ENCODE measurements at places on chromosomes 11 and 22. TPM values are rescaled to one million over a fixed set of nuclear protein-coding genes. Genes with fewer than 3 reads are reported as not detected.
A peak's percentile ranks its signal among the peaks of the same experiment; 100 is the strongest.

Gene KIAA0930
- polyA plus RNA-seq, result 1.2 TPM

Gene OR8B3
- not detected for polyA plus RNA-seq

Gene MS4A3
- polyA plus RNA-seq, result not detected

Gene GP1BB
- polyA plus RNA-seq, result not detected

Gene KCNJ1
- not detected for polyA plus RNA-seq

Gene HMBS
- 17.7 TPM for polyA plus RNA-seq

Gene PAX6
- polyA plus RNA-seq, result not detected

Gene TPBGL
- 0.10 TPM for polyA plus RNA-seq

GRCh38 chr11:59773083-59773440 lies 17.9 kb downstream of the STX3 start:
- H3K36me3 ChIP-seq, result no peaks in the 10 kb centered on the region
- no peak overlapping the region for H3K27ac ChIP-seq
- H3K4me1 ChIP-seq, result peaks cover 37% of the 10 kb centered on the region
- no peak overlapping the region for H3K4me3 ChIP-seq

GRCh38 chr11:131561501-131561900 lies 191.1 kb downstream of the NTM start:
- H3K27ac ChIP-seq, result no peak overlapping the region
- DNase-seq, result no peak
- H3K4me1 ChIP-seq, result no peaks in the 10 kb centered on the region
- H3K27me3 ChIP-seq, result no peaks in the 10 kb centered on the region

DNA sequence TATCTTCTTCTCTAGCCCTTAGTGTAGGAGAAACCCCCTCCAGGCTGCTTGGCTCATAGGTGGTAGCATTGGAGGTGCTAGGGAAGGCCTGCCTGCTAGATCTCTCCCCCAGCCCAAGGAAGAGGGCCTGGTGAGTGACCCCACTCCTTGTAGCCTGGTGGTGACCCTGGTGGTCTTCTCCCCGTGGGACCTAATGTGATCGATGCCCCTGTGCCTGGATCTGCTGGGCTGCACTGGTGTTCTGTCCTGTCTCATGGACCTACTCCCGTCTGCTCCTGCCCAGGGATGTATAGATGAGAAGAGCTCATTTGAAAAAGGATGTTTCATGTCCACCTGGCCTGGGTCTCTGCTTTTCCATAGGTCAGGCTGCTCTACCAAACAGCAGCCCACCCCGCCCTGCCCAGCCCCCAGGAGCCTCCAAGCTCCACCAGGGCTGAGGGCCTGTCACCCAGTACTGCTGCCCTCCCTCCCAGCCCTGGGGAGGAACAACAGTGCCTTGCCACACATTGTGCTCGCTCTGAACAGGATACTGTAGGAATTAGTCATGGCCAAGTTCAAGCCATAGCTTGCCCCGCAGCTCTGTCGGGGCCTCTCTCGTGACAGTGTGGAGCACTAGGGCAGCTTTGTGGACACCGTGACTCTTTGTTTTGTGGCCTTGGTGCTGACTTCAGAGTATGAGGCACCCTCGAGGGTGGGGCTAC lies 19.7 kb downstream of the SLC37A2 start:
- H3K4me1 ChIP-seq, result no peaks in the 10 kb centered on the region
- H3K36me3 ChIP-seq, result no peaks in the 10 kb centered on the region
- H3K27me3 ChIP-seq, result no peaks in the 10 kb centered on the region
- no peak overlapping the region for H3K27ac ChIP-seq
- H3K4me3 ChIP-seq, result no peak overlapping the region

- H3K27me3 ChIP-seq, result no peaks in the 10 kb centered on the region
- H3K4me3 ChIP-seq, result no peak overlapping the region
- DNase-seq, result no peak
- no peaks in the 10 kb centered on the region for H3K4me1 ChIP-seq
- H3K36me3 ChIP-seq, result no peaks in the 10 kb centered on the region
Observed at GRCh38 chr11:98736833-98737232, 283.9 kb upstream of the CNTN5 start.

DNA sequence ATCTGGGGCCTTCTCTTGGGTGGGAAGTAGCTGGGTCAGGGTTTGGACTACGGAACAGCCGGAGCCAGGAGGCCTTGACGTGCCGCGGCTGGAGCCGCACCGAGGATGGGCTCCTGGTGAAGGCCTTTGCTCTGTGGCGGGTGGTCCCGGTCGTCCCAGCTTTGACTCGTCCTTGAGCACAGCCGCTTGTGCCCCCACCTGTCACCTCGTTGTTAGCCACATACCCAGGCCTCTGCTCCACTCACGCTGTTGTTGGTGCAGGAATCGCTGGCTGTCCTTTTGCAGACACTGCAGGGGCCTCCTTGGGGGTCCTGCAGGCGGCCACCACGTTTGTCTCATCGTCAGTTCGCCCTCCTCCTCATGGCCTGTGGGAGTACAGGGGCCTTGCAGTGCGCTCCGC lies 17.1 kb downstream of the PHRF1 start:
- H3K27ac ChIP-seq, result no peak overlapping the region
- no peaks in the 10 kb centered on the region for H3K27me3 ChIP-seq
- H3K4me1 ChIP-seq, result peaks cover 5% of the 10 kb centered on the region
- DNase-seq, result no peak

GRCh38 chr11:16418428-16419097 lies 62.2 kb upstream of the SOX6 start:
- H3K4me3 ChIP-seq, result no peak overlapping the region
- DNase-seq, result no peak
- no peaks in the 10 kb centered on the region for H3K36me3 ChIP-seq
- no peaks in the 10 kb centered on the region for H3K27me3 ChIP-seq
- H3K4me1 ChIP-seq, result no peaks in the 10 kb centered on the region

DNA sequence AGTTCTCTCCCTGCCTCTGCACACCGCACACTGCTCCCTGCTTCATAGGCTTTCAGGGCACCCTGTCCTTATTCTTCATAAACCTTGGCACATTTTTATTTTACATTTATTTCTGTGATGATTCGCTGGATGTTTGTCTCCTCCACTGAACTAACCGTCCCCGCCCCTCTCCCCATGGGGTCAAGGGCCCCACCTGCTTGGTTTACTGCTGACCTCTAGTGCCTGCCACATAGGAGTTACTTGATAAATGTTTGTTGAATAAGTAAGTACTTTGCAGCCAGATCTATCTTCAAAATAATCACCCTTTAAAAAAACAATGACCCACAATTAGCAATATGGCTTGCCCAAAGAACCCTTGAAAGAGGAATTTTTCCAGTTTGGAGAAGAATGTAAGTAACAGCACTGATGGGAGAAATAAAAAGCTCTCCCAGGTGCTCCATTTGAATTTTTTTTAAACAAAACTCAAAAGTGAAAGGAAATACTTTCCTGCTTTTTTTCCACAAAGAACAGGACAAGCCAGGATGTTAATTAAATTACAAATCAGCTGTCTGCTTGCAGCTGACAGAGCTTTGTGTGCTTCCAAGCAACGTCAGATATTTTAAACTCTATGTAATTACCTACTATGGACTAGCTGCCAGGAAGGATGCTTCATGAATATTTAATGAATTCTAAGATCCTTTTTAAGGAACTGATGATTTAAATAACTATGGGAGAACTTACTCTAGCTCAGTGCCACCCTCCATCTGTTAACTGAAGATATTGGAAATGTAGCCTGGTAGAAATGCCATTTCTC lies 1083.6 kb downstream of the DLG2 start:
- H3K4me1 ChIP-seq, result no peaks in the 10 kb centered on the region
- no peaks in the 10 kb centered on the region for H3K27me3 ChIP-seq
- no peak overlapping the region for H3K27ac ChIP-seq
- no peaks in the 10 kb centered on the region for H3K36me3 ChIP-seq
- DNase-seq, result no peak

GRCh38 chr11:112159098-112160065 lies 4.5 kb downstream of the IL18 start:
- no peaks in the 10 kb centered on the region for H3K4me1 ChIP-seq

DNA sequence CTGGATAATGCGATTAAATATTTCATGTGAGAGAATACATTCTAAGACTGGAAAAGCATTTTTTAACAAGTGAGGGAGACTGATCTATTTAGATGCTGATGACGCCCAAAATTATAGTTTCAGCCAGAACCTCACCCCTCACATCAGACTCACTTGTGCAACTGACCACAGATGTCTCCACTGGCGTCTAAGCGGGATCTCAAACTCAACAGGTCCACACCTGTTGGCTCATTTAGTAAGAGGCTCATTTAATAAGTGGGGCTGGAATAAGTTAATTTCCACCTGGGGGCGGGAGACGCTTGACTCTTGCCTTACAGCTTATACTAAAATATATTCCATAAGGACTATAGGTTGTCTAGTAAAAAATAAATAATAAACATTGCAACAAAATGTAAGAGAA lies 47.5 kb downstream of the MORC2 start:
- no peak overlapping the region for H3K4me3 ChIP-seq
- peaks cover 3% of the 10 kb centered on the region for H3K36me3 ChIP-seq
- H3K27me3 ChIP-seq, result no peaks in the 10 kb centered on the region
- peak overlapping the region; percentile 51 for H3K27ac ChIP-seq
- no peak for DNase-seq

- H3K36me3 ChIP-seq, result no peaks in the 10 kb centered on the region
- no peak overlapping the region for H3K4me3 ChIP-seq
- no peaks in the 10 kb centered on the region for H3K4me1 ChIP-seq
- DNase-seq, result no peak
- H3K27ac ChIP-seq, result no peak overlapping the region
Observed at GRCh38 chr11:10130875-10131274, 163.1 kb downstream of the SBF2 start.

GRCh38 chr22:17161991-17162390 lies 2.9 kb upstream of the HDHD5 start:
- H3K27ac ChIP-seq, result no peak overlapping the region
- H3K36me3 ChIP-seq, result no peaks in the 10 kb centered on the region
- no peaks in the 10 kb centered on the region for H3K27me3 ChIP-seq
- H3K4me1 ChIP-seq, result peaks cover 24% of the 10 kb centered on the region
- DNase-seq, result no peak

GRCh38 chr22:39859903-39860588 lies 33.5 kb downstream of the ENTHD1 start:
- no peaks in the 10 kb centered on the region for H3K27me3 ChIP-seq
- no peak for DNase-seq
- H3K27ac ChIP-seq, result no peak overlapping the region
- no peak overlapping the region for H3K4me3 ChIP-seq

- no peaks in the 10 kb centered on the region for H3K4me1 ChIP-seq
- no peaks in the 10 kb centered on the region for H3K36me3 ChIP-seq
- no peak overlapping the region for H3K27ac ChIP-seq
- no peaks in the 10 kb centered on the region for H3K27me3 ChIP-seq
- no peak for DNase-seq
- H3K4me3 ChIP-seq, result no peak overlapping the region
Observed at GRCh38 chr11:17381156-17381555, 7.3 kb downstream of the KCNJ11 start.

GRCh38 chr22:37283393-37283937 lies 1.2 kb downstream of the CYTH4 start:
- H3K36me3 ChIP-seq, result peaks cover 20% of the 10 kb centered on the region
- H3K27ac ChIP-seq, result peak overlapping the region; percentile 81
- peak; percentile 72 for DNase-seq
- H3K4me3 ChIP-seq, result peak overlapping the region; percentile 98
- H3K4me1 ChIP-seq, result peaks cover 54% of the 10 kb centered on the region

DNA sequence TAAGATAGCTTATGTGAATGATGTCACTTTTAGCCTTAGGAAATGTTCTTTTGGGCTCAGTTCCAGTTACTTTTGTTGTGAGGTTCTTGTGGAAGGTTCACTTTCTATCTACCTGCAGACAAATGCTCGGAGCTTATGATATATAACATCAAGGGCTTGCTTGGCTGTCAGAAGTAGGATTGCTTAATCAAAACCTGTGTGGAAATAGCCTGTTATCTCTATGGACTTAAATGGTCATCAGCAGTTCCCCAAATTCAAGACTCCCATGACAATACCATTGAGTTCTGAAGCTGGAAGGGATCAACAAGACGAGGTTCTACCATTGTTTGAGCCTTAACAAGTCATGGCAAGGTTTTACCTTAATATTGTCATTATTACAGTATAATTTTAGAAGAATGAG lies 43.8 kb downstream of the FLI1 start:
- no peaks in the 10 kb centered on the region for H3K27me3 ChIP-seq
- H3K36me3 ChIP-seq, result no peaks in the 10 kb centered on the region
- no peak overlapping the region for H3K27ac ChIP-seq
- no peak overlapping the region for H3K4me3 ChIP-seq
- no peak for DNase-seq
- H3K4me1 ChIP-seq, result peaks cover 99% of the 10 kb centered on the region

GRCh38 chr22:21041937-21042336 lies 3.8 kb upstream of the LRRC74B start:
- no peak overlapping the region for H3K27ac ChIP-seq
- no peak for DNase-seq
- no peaks in the 10 kb centered on the region for H3K27me3 ChIP-seq
- no peak overlapping the region for H3K4me3 ChIP-seq

GRCh38 chr22:23520863-23521440 lies 59.1 kb downstream of the IGLL1 start:
- H3K4me3 ChIP-seq, result no peak overlapping the region
- H3K27me3 ChIP-seq, result peaks cover 14% of the 10 kb centered on the region
- no peak overlapping the region for H3K27ac ChIP-seq

- H3K36me3 ChIP-seq, result no peaks in the 10 kb centered on the region
- no peak overlapping the region for H3K4me3 ChIP-seq
Observed at GRCh38 chr11:67700548-67701262, 26.3 kb upstream of the ALDH3B2 start.

DNA sequence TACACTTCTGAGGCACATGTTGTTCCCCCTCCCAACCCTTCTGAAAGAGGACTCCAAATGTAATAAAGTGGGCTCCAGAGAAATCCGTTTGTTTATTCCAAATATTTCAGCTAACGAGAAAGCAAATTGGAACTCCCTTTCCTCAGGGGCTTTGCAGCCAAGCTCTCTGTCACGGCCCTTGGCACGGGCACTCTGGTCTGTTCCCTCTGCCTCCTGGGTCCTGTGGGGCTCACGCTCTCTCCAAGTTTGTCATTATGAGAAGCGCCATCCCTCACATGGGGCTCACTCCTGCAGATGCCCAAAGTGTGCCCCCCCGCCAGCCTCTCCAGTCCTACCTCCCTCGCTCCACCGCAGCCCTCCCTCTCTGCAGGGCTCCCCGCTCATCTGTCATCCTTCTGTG lies 125.4 kb upstream of the POU2AF2 start:
- no peak overlapping the region for H3K4me3 ChIP-seq
- H3K4me1 ChIP-seq, result no peaks in the 10 kb centered on the region
- no peak for DNase-seq
- H3K36me3 ChIP-seq, result no peaks in the 10 kb centered on the region
- no peaks in the 10 kb centered on the region for H3K27me3 ChIP-seq
- no peak overlapping the region for H3K27ac ChIP-seq

- DNase-seq, result no peak
- H3K4me1 ChIP-seq, result no peaks in the 10 kb centered on the region
- H3K4me3 ChIP-seq, result no peak overlapping the region
- H3K27ac ChIP-seq, result no peak overlapping the region
- H3K36me3 ChIP-seq, result no peaks in the 10 kb centered on the region
Observed at GRCh38 chr22:42693763-42694683, 26.6 kb downstream of the A4GALT start.

Data from CD4-positive, alpha-beta memory T cell (primary cell).